ENCODE measurements at places on chromosomes 4 and X.

GRCh38 chrX:129797251-129797906 is 17.6 kb downstream of the SASH3 start:
- DNase-seq = no peak
- H3K27ac ChIP-seq = peak overlapping the region; percentile 35
- H3K27me3 ChIP-seq = no peaks in the 10 kb centered on the region
- peaks cover 35% of the 10 kb centered on the region for H3K4me1 ChIP-seq

- H3K27me3 ChIP-seq = no peaks in the 10 kb centered on the region
- H3K36me3 ChIP-seq = no peaks in the 10 kb centered on the region
- no peak for DNase-seq
- no peak overlapping the region for H3K4me3 ChIP-seq
These were observed 31.1 kb downstream of the ART3 start for GRCh38 chr4:76105652-76106051.

DNA sequence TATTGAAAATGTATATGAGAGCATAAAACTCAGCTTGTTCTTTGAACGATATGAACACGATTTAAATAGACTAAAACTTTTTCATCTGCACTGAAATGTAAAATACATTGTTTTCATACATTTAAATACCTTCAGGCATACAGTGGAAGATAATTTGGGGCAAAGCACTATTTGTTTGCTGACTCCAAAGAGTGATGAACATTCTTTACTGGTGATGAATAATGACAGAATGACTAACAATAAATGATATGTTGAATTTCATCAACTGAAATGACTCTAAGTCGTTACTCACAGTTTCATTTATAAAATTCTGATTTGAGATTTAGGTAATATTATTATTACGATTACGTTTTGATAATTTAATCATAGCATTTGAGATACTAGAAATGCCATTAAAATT is 1160.1 kb downstream of the NLGN4X start:
- H3K27ac ChIP-seq = no peak overlapping the region
- H3K4me3 ChIP-seq = no peak overlapping the region
- no peak for DNase-seq
- H3K27me3 ChIP-seq = no peaks in the 10 kb centered on the region
- no peaks in the 10 kb centered on the region for H3K4me1 ChIP-seq

DNA sequence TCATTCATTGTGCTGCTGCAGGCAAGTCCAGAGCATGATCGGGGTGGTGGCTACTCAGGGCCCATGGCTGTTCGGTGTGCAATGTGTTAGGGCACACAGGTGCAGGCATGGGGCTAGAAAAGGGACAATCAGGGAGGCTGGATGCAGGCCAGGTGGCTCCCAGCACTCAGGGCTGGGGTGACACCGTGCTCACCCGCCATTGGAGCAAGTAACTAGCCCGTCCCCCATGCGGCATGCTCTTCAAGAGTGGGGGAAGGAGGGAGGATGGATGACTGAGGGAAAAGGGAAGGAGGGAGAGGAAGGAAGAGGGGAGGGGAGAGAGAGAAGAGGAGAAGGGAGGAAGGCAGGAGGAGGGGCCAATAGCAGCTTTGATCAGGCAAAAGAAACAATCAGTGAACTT is 64.7 kb downstream of the INTS6L start:
- H3K4me1 ChIP-seq = no peaks in the 10 kb centered on the region
- no peak for DNase-seq
- no peak overlapping the region for H3K4me3 ChIP-seq
- no peak overlapping the region for H3K27ac ChIP-seq
- peaks cover 5% of the 10 kb centered on the region for H3K27me3 ChIP-seq

DNA sequence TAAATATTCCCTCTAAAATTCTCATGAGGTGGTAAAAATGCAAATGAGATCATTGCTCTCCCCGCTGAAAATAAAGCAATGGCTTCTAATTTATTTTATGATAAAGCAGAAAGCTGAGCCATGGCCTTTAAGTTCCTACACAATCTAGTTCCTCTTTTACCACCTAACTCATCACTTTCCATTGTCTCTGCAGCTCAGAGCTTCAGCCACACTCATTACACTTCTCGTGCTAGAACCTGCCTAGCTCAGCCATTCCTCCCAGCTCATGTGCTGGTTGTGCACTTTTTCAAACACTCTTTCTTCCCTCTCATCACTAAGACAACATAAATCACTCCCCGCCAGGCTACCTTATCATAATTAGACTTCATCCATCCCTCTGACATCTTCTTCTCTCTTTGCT is 1112.1 kb upstream of the PRKX start:
- DNase-seq = no peak
- no peaks in the 10 kb centered on the region for H3K4me1 ChIP-seq
- no peak overlapping the region for H3K27ac ChIP-seq
- H3K27me3 ChIP-seq = no peaks in the 10 kb centered on the region
- no peaks in the 10 kb centered on the region for H3K36me3 ChIP-seq

- H3K36me3 ChIP-seq = peaks cover 13% of the 10 kb centered on the region
- peak; percentile 51 for DNase-seq
- H3K4me3 ChIP-seq = no peak overlapping the region
- peaks cover 32% of the 10 kb centered on the region for H3K4me1 ChIP-seq
- H3K27me3 ChIP-seq = no peaks in the 10 kb centered on the region
- peak overlapping the region; percentile 93 for H3K27ac ChIP-seq
These were observed 83.9 kb upstream of the SPANXB1 start for GRCh38 chrX:140918398-140919038.

DNA sequence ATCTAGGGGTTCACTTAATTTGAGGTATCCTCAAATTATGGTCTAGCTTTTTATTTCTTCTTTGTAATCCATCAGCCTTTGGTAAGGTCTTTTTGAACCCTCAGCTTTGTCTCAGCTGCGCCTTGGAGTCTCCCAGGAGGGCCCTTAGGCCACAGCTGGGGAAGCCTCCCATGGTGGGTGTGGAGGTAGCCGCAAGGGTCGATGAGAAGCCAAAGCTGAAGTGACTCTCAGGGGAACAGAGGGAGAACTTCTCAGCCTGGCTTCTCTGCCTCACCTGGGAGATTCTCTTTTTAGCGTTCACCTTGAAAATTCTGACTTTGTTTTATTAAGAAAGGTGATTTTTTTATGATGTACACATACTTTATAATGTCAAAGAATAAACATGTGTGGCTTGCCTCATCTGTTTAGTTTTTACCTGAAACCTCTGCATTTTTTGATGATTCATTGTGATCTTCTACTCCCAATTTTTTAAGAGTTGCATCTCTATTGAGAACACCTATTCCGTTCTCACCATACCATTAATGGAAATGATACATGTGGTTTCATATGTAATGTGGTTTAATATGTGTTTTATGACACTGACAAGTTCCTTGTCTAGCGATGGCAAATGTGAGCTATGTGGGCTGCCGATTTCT is 25.6 kb upstream of the SLC25A4 start:
- H3K36me3 ChIP-seq = no peaks in the 10 kb centered on the region
- H3K4me3 ChIP-seq = no peak overlapping the region
- peaks cover 16% of the 10 kb centered on the region for H3K27me3 ChIP-seq
- H3K27ac ChIP-seq = no peak overlapping the region
- no peak for DNase-seq

DNA sequence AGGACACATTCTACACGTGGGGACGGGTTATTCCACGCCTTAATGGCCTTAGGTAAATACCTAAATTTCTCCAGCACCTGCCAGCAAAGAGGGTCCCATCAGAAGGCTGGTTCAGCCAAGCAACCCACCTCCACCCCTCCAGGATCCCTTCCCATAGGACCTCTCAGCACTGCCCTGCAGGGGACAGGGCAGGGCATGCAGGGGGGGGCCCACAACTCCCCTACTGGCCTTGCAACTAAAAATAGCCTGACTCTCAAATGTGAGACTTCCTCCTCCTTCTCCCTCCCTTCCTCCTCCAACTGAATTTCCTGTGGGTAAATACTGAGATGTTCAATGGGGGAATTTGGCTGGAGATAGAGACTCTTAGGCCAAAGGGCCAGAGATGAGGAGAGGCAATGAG is 6.3 kb downstream of the LAS1L start:
- H3K4me3 ChIP-seq = no peak overlapping the region
- no peaks in the 10 kb centered on the region for H3K27me3 ChIP-seq
- H3K4me1 ChIP-seq = peaks cover 8% of the 10 kb centered on the region
- H3K36me3 ChIP-seq = peaks cover 33% of the 10 kb centered on the region
- DNase-seq = no peak

DNA sequence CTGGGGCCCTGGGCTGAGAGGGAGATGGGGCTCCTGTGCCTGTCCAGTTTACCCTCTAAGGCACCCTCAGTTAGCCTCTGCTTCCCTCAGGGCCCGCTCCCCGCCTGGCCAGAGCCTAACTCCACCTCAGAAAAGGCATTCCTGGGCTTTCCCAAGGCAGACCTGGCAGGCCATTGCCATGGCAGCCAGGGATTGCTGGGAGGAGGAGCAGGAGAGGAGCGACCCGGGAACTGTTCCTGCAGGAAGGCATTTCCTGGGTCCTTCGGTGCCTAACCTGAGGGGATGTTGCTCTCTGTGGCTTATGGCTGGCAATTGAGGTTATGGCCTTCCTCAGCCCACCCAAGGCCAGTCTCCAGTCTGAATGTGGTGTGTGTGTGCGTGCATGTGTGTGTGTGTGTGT is 131.3 kb downstream of the PJA1 start:
- no peak for DNase-seq
- no peak overlapping the region for H3K27ac ChIP-seq
- H3K4me1 ChIP-seq = no peaks in the 10 kb centered on the region
- H3K4me3 ChIP-seq = no peak overlapping the region

GRCh38 chrX:80513625-80514024 is 93.4 kb downstream of the TENT5D start:
- H3K36me3 ChIP-seq = no peaks in the 10 kb centered on the region
- no peak overlapping the region for H3K27ac ChIP-seq
- H3K4me3 ChIP-seq = no peak overlapping the region
- H3K4me1 ChIP-seq = no peaks in the 10 kb centered on the region
- no peaks in the 10 kb centered on the region for H3K27me3 ChIP-seq
- DNase-seq = no peak

- no peaks in the 10 kb centered on the region for H3K36me3 ChIP-seq
- H3K4me1 ChIP-seq = no peaks in the 10 kb centered on the region
- H3K4me3 ChIP-seq = no peak overlapping the region
- no peak for DNase-seq
- no peaks in the 10 kb centered on the region for H3K27me3 ChIP-seq
These were observed 91.4 kb downstream of the STK32B start for GRCh38 chr4:5142726-5143125.

DNA sequence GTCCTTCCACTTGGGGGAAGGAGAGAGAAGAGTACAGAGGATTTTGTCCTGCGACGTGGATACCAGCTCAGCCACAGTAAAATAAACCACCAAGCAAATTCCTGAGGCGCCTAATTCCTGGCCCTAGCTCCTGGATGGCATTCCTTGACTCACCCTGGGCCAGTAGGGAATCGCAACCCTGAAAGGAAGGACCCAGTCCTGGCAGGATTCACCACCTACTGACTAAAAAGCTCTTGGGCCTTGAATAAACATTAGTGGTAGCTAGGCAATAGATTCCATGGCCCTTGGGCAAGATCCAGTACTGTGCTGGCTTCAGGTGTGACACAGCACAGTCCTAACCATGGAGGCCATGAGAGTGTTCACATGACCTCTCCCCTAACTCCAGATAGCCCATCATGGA is 45.6 kb downstream of the GABRA3 start:
- H3K27me3 ChIP-seq = no peaks in the 10 kb centered on the region
- no peak overlapping the region for H3K4me3 ChIP-seq
- no peak overlapping the region for H3K27ac ChIP-seq
- no peaks in the 10 kb centered on the region for H3K36me3 ChIP-seq
- no peak for DNase-seq
- H3K4me1 ChIP-seq = no peaks in the 10 kb centered on the region

GRCh38 chr4:135838889-135839288 is 1637.3 kb upstream of the PABPC4L start:
- no peak for DNase-seq
- H3K27me3 ChIP-seq = no peaks in the 10 kb centered on the region
- no peaks in the 10 kb centered on the region for H3K36me3 ChIP-seq
- H3K4me1 ChIP-seq = no peaks in the 10 kb centered on the region

DNA sequence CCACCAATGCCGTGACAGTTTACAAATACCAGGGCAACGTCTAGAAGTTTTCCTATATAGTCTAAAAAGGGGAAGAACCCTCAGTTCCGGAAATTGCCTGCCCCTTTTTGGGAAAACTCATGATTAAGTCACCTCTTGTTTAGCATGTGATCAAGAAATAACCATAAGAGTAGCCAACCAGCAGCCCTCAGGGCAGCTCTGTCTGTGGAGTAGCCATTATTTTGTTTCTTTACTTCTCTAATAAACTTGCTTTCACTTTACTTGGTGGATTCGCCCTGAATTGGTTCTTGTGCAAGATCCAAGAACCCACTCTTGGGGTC is 20.0 kb upstream of the HOPX start:
- no peak overlapping the region for H3K27ac ChIP-seq
- DNase-seq = no peak
- peaks cover 10% of the 10 kb centered on the region for H3K27me3 ChIP-seq
- no peaks in the 10 kb centered on the region for H3K36me3 ChIP-seq

GRCh38 chr4:82839624-82840023 is 41.0 kb upstream of the SCD5 start:
- H3K36me3 ChIP-seq = peaks cover 44% of the 10 kb centered on the region
- DNase-seq = no peak
- H3K4me1 ChIP-seq = no peaks in the 10 kb centered on the region
- H3K27ac ChIP-seq = no peak overlapping the region

GRCh38 chr4:19327364-19327763 is 924.3 kb upstream of the SLIT2 start:
- no peaks in the 10 kb centered on the region for H3K36me3 ChIP-seq
- no peaks in the 10 kb centered on the region for H3K27me3 ChIP-seq
- H3K4me1 ChIP-seq = no peaks in the 10 kb centered on the region
- H3K4me3 ChIP-seq = no peak overlapping the region

DNA sequence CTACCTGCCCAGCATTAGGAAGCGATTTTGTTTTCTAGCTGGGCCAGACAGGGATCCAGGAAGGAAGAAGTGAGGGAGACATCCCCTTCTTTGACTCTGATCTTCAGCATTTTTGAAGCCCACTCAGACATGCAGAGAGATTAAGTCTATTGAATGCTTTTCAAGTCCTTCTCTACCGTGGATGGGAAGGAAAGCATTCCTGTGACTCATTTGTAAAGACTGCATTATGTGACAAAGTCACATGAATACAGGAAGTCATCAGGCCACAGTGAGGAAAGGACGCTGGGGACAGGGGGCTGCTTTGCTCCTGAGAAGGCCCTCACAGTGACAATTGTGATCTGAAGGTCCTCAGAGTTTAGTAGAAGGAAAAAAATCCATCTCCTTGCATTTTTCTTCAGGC is 67.4 kb upstream of the GBA3 start:
- H3K36me3 ChIP-seq = no peaks in the 10 kb centered on the region
- no peaks in the 10 kb centered on the region for H3K27me3 ChIP-seq
- no peak for DNase-seq
- H3K27ac ChIP-seq = no peak overlapping the region
- H3K4me1 ChIP-seq = no peaks in the 10 kb centered on the region

GRCh38 chrX:153885968-153886903 is at the start of gene L1CAM:
Gene L1CAM (minus strand): TSS chrX:153886173. CDS start chrX:153875836, 10,337 bp downstream.
- DNase-seq = peak; percentile 34
- H3K4me1 ChIP-seq = peaks cover 7% of the 10 kb centered on the region

GRCh38 chrX:77731821-77732419 is 54.1 kb downstream of the ATRX start:
- H3K27me3 ChIP-seq = no peaks in the 10 kb centered on the region
- peaks cover 7% of the 10 kb centered on the region for H3K4me1 ChIP-seq
- H3K36me3 ChIP-seq = peaks cover 4% of the 10 kb centered on the region
- H3K4me3 ChIP-seq = no peak overlapping the region

Measured in activated CD4-positive, alpha-beta memory T cell treated with anti-CD3 and anti-CD28 coated beads, Interleukin-2, amount 10 ng/mL, durations not matched to agents 7 days and 5 days (primary cell).